ENCODE measurements at places on chromosomes 11 and 22.

- DNase-seq: no peak
Measured at GRCh38 chr11:9566561-9567063, 6.9 kb upstream of the WEE1 start.

DNA sequence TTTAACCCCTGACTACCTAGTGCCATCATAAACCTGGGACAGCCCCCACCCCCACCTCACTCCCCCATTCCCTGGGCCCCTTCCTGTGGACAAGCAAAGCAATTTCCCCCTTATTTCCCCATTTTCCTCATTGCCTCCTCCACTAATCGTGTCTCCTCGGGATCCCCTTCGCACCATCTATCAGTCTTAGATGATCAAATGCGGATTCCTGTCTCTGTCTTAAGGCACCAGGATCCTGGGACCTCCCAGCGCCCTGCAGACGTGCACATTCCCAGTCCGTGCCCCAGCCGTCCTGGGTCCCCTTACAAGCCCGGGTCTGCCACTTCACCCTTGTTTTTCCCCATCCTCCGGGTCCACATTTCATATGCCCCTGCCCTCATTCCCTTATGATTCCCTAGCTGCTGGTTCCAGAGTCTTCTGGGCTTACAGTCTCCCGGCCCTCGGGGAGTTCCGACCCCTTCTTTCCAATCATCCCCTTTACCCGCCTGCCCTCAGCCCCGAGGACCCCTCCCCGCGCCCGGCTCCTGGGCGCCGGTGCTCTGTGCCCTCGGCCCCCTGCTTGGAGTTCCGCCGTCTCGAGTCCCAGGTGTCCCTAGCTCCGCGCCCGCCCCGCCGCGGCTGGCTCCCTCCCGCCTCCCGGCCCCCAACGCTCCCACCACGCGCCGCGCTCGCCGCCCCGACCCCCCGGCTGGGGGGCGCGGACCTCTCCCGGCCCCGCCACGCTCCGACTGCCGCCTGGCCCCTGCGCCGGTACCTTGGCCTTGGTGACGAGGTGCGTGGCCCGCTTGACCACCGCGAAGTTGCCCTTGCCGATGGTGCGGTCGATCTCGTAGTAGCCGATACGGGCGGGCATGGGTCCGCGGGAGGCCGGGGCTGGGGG is 599 bp downstream of the SIK3 start:
- DNase-seq: peak; percentile 66

DNA sequence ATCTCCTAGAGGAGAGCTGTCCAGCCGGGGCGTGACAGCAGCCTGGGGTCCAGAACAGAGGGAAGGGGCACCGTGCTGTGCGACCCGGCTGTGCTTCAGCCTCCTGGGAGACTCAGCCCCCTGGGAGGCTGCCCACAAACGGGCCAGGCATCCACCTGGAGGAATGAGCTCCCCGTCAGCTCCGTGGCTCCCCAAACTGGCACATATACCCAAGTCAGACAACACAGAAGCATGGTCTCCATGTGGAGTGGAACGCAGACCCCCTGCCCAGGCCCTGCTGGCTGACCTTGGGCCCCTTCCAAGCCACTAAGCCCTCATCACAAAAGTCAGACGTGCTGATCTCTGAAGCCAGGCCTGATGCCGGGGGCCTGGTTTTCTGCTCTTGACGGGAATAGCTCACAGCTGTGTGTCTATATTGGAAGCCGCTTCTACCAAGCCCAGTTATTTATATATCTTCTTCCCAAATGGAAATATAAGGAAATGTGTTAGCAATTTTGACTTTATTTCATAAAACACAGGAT is 91.7 kb downstream of the BRD1 start:
- no peak for DNase-seq

DNA sequence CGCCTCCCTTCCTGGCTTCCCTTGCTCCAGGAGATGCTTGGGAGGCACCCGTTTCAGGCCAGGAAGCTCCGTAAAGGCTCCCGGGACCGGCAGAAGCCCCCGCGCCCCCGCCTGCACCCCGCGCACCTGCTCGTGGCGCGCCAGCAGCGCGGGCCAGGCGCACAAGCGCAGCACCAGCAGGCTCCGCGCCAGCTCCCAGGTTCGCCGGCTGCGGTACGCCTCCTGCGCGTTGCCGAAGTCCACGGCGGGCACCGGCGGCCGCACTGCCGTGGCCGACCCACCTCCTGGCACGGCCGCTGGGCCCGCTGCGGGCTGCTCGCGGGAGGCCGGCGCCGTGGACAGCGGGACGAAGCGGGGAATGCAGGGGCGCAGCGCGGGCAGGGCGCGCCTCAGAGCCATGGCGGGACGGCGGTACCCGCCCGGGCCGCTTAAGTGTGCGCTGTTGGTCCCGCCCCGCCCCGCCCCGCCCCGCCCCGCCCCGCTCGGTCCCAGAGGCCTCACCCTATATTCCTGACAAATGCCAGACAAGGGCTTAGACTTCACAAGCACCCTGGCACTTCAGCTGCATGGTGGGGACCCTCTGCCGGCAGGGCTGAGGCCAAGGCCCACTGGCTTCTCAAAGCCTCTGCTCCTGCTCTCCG is at the start of gene PRODH:
TSS of gene PRODH (minus strand) at position 405 of the 641 bp plus-strand sequence. CDS start at position 399, 6 bp downstream.
- DNase-seq: no peak

DNA sequence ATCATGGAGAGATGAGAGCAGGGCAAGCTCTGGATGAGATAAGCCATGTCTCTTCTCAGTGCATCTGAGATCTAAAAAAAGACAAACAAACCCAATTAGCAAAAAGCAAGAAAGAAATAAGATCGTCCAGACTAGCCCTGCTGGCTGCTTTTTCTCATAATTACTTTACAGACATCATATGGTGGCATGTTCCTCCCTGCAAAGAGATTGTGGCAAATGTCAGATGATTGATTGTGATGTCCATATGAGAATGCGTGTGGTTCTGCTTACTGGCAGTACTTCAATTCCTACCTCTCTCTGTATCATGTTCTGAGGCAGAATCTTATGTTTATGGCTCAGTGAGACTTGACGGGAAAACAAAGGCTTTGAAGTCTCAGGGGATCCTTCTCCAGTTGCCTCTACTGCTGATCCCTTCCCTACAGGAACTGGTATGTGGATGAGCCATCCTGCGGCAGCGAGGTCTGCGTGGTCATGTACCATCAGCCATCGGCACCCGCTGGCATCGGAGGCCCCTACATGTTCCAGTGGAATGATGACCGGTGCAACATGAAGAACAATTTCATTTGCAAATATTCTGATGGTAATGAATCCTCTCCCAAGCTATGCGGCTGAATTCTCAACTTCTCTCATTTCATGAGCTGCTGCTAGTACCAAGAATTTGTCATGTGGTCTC is 8.8 kb downstream of the LAYN start:
- DNase-seq: no peak

- DNase-seq: no peak
Measured at GRCh38 chr22:29310065-29310862, 3.8 kb downstream of the GAS2L1 start.

DNA sequence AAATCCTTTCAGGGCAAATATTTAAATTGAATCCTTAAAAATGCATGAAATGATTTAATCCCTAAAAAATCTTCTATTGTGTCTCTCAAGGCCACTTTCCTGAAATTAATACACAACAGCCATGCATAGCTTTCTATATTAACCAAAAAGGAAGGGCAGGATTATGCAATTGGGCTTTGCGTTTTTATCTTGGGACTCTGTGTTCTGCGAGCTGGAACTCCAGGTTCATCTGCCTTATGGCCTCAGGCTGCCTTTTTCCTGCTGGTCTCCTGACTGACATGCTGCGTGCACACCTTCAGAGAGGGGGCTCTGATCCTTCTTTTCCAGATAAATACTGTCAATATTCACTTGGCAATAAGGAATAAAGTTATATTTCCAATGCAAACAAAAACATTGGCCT is 141.7 kb upstream of the GRIA4 start:
- DNase-seq: no peak

GRCh38 chr11:104432981-104433380 is 269.0 kb upstream of the PDGFD start:
- DNase-seq: no peak

DNA sequence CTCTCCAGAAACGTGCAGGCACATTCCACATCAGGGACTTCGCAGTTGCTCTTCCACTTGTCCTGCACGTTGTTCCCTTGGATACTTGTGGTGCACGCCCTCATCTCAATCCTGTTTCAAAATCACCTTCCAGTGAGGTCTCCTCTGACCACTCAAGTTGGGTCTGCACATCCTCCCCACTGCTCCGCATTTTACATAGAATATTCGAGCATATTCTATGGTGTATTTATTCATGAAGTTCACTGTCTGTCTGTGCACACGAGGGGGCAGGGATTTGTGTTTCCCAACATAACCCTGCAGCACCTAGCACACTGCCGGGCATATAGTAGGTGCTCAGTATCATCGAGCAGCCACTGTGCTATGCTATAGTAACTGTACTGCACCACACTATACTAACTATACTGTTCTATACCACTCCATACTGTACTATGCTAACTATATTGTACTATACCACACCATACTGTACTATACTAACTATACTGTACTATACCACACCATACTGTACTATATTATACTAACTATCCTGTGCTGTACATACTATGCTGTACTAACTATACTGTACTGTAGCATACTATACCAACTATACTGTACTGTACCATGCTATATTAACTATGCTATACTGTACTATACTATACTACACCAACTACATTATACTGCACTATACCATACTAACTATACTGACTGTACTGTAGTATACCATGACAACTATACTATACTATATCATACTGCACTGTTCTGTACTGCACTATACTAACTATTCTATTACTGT is 30.3 kb downstream of the ELF5 start:
- no peak for DNase-seq

DNA sequence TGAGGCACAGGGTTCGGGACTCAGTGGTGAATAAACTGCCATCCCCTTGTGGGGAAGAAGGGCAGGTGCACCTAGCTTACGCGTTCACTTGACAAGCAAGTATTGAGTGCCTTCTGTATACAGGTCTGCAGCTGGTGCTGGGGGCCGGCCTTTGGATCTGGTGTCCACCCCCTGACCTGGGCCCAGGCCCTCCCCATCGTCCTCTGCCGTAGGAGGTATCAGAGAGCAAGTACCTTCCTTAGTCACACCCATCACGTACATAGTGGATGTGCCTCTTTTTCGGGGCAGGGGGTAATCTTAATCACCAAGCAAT is 53.3 kb downstream of the SMIM38 start:
- DNase-seq: no peak

- DNase-seq: no peak
Measured at GRCh38 chr22:43528601-43529360, 117.0 kb downstream of the MPPED1 start.

DNA sequence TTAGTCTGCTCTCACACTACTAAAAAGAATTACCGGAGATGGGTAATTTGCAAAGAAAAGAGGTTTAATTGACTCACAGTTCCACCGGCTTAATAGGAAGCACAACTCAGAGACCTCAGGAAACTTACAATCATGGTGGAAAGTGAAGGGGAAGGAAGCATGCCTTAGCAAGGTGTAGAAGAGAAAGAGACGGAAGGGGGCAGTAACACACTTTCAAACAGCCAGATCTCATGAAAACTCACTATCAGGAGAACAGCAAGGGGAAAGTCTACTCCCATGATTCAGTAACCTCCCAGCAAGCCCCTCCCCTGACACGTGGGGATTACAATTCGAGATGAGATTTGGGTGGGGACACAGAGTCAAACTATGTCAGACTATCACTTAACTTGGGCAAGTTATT is 236.6 kb upstream of the ANO3 start:
- DNase-seq: no peak

DNA sequence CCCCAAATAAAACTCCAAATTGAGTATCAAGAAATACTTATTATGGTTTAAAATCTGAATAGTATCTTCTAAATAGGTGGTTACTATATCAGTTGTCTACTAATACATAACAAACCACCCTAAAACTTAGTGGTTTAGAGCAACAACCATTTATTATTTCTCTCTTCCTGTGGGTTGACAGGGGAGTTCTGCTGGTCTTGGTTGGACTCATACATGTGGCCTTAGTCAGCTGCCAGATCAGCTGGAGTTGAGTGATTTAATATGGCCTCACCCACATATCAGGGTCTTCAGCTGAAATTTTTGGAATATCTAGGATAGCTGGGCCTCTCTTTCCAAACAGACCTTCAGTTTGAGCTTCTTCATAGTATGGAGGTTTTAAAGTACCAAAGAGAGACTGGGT is 34.5 kb downstream of the C11orf65 start:
- no peak for DNase-seq

- DNase-seq: no peak
Measured at GRCh38 chr22:35598396-35598710, 18.8 kb downstream of the MB start.

- DNase-seq: no peak
Measured at GRCh38 chr22:33883561-33883960, 36.7 kb downstream of the LARGE1 start.

DNA sequence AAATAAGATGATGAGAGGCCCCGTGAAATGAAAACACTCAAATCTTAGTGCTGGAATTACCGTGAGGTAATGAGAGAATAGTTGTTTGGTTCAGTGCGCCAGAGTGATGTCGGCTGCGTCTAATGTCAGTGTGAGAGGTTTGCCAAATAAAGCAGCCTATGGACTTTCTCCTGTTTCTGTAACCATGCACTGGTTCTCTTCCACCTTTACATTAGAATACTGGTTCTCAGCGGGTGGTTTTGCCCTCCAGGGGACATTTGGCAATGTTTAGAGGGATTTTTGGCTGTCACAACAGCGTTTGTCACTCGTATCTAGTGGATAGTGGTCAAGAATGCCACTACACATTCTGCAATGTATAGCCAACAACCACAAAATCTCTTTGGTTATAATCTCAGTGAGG is 1.1 kb downstream of the OOSP4B start:
- DNase-seq: no peak

DNA sequence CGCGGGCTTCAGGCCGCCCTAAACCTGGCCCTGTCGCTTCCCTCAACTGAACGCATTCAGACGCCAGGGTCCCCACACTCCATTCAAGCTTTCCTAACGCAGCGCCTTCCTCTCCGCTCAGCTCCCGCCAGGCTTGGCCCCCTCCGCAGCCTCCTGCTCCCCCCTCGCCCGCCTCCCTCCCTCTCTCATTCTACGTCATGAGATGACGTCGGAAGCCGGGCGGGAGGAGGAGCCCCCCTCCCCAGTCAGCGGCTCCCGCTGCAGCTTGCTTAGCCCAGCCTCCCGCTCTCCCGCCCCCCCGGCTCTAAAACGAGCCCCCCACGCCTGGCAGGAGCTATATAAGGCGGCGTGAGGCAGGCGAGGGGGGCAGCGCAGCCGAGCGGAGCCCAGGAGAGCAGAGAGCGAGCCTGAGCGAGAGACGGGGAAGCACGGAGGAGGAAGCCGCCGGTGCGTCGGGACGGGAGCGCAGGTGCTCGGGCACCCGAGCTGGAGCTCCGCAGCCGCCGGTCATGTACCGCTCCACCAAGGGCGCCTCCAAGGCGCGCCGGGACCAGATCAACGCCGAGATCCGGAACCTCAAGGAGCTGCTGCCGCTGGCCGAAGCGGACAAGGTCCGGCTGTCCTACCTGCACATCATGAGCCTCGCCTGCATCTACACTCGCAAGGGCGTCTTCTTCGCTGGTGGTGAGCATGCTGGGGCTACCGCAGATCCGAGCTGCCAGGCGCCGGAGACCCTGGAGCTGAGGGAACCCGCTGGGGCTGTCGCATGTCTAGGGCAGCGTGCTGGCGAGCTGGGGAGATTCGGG is at the start of gene NPAS4:
TSS of gene NPAS4 (plus strand) at position 365 of the 806 bp plus-strand sequence. CDS start at position 510, 145 bp downstream.
- peak; percentile 86 for DNase-seq
